ENCODE measurements at places on chromosomes 4 and X.

DNA sequence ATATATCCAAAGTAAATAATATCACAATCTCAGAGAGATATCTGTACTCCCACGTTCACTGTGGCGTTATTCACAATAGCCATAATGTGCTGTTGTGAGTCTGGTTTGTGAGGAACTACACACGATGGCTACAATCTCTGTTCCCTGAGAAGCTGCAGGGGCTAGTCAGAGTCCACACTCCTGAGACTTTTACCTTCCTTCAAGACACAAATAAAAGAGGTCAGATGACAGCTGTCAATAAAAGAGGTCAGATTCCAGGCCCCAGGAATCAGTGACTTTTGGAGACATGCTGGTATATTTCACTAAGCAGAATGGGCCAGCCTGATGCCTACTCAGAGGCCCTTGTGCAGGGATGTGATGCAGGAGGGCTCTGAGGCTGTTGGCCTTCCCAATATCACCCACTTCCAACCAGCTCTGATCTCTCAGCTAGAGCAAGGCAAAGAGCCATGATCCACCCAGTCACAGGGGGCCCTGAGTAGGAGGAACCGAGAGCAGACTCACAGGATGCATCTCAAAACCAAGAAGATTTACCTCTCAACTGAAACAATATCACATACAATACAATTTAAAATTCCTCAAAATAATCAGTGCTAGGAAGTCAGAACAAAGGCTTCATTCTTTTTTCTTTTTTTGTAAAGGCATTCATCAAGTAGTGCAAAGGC, 13.8 kb downstream of the FRYL start:
- no peak for DNase-seq

GRCh38 chr4:94947681-94948108, 189.9 kb downstream of the BMPR1B start:
- DNase-seq, result no peak

DNA sequence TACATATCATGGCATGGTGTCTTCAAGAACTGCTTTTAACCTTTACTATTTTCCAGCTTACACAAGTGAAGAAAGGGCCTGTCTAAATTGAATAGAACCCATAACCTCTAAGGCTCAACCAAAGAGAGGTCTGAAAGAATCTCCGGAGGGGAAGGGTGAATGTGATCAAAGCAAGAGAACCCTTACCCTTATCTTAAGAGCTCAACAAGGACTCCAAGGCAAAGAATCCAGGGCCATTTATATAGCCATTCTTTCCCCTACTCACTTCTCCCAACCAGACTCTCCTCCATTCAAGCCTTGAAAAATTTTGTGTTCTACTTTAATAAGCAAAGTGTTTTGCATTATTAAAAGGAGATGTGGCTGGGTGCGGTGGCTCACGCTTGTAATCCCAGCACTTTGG, 118.7 kb downstream of the SH3RF1 start:
- no peak for DNase-seq

GRCh38 chr4:15989424-15989823, 26.4 kb upstream of the FGFBP2 start:
- DNase-seq, result no peak

GRCh38 chr4:91758487-91758886, 545.3 kb upstream of the GRID2 start:
- DNase-seq, result no peak

DNA sequence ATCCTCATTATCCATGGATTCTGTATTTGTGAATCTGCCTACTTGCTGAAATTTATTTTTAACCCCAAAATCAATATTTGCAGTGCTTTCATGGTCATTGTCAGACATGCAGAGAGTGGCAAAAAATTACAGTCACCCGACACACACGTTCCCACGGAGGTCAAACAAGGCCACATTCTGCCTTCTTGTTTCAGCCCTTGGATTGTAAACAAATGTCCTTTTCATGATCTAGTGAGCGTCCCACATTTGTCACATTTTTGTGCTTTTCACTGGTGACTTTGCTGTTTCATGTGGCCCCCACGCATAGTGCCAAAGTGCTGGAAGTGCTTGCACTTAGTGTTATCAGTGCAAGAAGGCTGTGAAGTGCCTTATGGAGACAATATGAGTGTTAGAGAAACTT, 45.0 kb downstream of the SOD3 start:
- no peak for DNase-seq

DNA sequence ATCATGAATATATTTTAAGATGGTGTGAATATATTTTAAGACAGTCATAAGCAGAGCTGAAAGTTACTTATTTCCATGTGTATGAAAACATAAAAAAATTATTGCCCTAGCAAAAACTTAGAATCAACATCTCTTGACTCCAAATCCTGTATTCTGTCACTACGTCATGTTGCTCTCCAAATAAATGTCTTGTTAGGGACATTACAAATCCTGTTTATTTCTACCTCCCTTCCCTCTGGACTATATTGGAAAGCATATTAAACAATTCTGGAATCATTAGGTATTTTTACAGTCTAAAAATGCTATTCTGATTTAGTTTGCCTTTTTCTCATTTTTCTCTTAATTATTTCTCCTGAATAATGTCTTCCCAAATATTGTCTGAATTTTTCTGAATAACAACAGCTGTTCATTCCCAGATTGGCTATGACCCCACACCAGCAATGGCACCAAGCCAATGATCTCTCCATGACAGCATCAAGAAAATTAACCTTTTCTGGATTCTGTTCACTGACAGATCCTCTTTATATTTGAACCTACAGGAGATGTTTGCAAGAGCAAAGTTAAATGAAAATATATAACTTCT, 523.1 kb downstream of the IQCM start:
- DNase-seq, result no peak

DNA sequence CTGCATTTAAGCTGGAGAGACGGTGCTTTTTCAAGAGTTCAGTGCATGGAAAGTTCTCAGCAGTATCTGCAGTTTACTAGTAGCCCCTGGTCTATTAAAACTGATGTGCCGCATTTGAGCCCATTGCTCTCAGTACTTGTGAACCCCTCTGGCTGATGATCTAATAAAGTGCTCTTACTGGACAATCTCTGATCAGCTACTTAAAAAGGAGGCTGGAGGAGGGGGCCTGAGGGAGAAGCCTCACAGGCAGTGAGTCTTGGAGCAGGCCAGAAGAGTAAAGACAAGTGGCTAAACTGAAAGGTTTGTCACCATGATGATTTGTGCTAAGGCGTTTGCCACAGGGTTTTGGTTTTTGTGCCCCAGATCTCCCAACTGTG, 138.5 kb downstream of the ARX start:
- no peak for DNase-seq

GRCh38 chrX:133979641-133980230, 5.7 kb downstream of the GPC3 start:
- no peak for DNase-seq

GRCh38 chr4:95949808-95950207, 109.9 kb downstream of the PDHA2 start:
- no peak for DNase-seq

GRCh38 chr4:141933978-141934377, 297.6 kb downstream of the IL15 start:
- no peak for DNase-seq

- no peak for DNase-seq
Observed at GRCh38 chr4:170497112-170497511, 407.4 kb upstream of the AADAT start.

GRCh38 chrX:153688911-153689590, 1.3 kb downstream of the SLC6A8 start:
- DNase-seq, result no peak

Measured in T follicular helper cell (primary cell).